ENCODE measurements at places on chromosomes 16 and 17. TPM values are rescaled to one million over a fixed set of nuclear protein-coding genes. Genes with fewer than 3 reads are reported as not detected.

- ATAC-seq: no peak
These were observed 756 bp downstream of the LUC7L3 start for GRCh38 chr17:50719924-50720794.

- ATAC-seq: no peak
These were observed 5.7 kb upstream of the CD300LG start for GRCh38 chr17:43841282-43841681.

DNA sequence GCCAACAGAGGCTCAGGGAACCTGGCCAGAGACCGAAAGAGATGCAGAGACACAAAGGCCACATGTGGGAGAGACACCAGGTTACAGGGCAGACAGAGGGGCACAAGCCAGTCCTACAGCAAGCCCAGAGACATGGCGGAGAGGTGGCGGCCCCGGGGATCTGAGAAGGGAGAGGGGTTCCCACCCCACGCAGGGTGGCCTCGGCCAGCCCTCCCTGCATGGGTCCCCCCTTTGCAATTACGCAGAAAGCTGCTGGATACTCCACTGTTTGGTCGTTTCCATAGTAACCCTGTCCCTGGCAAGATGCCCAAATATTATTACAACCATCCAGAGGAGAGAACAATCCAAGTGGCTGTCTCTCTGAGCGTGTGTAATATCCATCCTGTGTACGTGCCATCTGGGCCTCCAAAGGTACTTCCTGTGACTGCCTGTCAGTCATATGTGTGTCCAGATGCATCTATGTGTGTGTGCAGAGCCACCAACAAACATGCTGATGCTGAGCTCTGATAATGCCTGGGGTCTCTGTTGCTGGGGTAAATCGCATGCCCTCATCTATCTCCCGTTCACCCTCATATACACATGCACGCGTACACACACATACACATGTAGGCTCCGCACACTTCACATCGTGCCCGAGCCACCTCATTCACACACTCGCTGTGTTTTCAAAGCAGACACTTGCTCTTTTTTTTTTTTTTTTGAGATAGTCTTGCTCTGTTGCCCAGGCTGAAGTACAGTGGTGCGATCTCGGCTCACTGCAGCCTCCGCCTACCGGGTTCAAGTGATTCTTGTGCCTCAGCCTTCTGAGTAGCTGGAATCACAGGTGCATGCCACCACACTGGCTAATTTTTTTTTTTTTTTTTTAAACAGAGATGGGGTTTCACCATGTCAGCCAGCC lies 5.5 kb downstream of the PCGF2 start:
- peak; percentile 20 for ATAC-seq

DNA sequence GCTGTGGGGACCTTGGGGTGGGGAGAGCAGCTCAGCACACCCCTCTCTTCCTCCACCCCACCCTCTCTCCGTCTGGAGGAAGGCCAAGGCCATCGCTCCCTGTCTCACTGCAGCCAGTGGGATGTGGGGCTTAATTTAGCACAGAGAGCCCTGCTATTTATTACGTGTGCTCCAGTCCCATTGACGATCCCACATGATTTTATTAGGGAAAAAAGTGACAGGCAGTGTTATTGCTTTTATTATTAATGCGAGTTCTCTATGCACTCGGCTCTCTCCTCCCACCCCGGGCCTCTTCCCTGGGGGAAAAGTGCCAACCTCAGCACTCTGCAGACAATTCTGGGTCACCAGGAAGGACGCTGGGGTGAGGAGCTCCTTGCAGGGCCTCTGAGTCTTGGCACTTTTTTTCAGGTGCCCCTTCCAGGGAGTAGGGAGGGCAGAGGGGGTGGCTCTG lies 57.3 kb downstream of the MGAT5B start:
- no peak for ATAC-seq

GRCh38 chr16:31071861-31072260 lies 2.2 kb downstream of the ZNF668 start:
- ATAC-seq: peak; percentile 39

GRCh38 chr16:30839523-30840227 lies 52.7 kb upstream of the ZNF629 start:
- ATAC-seq: peak; percentile 88

DNA sequence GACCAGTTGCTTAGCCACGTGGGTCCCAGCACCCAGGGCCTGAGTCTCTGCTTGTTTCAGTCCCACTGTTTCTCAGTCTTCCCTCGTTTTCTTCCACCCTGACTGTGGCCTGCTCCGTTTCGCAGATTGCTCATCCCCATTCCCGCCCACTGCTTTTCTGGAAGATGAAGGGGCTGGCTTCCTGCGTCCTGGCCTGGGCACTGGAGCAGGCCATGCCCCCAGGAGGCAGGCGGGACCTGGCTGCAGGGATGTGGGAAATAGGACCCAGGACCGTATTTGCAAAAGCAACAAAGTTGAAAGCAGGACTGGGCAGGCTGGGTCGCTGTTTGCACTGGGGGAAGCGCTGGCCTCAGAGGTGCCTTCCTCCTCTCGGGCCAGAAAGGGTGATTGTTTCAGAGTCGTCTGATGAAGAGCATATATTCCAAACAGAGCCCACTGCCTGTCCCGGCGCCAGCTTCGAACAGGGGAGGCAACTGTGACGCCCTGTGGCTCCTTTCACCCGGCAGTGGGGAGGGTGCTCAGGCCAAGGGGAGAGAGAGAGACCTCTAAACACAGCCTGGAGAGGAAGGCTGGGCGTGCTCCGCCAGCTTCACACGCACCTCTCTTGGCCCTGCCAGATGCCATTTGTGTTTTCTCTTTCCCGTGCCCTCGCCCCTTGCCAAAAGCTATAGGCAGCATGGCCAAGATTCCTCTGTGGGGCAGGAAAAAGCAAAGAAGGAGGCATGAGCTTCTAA lies 108.6 kb downstream of the CMIP start:
- ATAC-seq: peak; percentile 10

DNA sequence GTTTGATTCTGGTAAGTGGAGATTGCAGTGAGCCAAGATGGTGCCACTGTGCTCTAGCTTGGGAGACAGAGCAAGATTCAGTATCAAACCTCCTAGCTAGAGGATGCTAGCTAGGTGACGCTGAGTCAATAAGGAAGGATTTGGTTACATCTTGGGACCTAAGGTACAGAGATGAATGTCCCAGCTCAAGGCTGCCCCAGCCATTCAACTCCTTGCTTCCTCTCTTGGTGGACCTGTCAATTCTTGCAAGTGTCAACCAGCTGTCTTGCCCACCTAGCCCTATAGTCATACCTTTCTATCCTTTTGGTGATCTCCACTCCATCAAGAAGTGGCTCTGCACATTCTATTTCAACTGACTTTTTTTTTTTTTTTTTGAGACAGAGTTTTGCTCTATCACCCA lies 1.4 kb upstream of the MILR1 start:
- ATAC-seq: no peak

- peak; percentile 37 for ATAC-seq
These were observed 22.3 kb downstream of the CD300LF start for GRCh38 chr17:74690409-74690825.

- ATAC-seq: no peak
These were observed 6.4 kb downstream of the ST6GALNAC2 start for GRCh38 chr17:76579281-76579680.

DNA sequence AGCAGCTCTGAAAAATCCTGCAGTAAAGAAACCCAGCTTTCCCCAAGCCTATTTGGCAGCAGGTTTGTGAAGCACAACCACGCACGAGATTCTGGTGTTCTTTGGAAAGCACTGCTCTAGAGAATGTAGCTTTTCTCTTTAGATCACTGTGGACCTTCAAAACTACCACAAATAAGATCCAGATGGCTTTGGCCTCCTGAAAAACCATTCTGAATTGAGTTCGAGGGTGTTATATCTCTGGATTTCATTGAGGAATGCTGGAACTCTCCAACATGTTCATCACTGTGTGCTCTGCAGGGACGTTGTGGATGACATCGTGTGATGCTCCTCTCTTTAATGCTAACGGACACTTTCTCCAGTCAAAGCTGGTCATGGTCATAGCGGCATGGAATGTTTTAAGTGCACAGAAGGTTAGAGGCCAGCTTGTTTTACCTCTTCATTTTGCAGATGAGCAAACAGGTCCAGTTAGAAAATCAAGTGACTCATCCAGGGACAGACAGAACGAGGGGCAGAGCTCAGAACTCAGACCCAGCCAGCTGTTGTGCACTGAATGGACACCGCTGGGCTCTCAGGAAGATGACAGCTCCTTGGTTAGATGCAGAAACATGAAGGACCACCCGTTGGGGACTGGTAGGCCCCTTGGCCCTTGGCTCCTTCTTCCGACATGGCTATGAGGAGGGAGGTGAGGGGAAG lies 37.2 kb downstream of the CCDC42 start:
- no peak for ATAC-seq

DNA sequence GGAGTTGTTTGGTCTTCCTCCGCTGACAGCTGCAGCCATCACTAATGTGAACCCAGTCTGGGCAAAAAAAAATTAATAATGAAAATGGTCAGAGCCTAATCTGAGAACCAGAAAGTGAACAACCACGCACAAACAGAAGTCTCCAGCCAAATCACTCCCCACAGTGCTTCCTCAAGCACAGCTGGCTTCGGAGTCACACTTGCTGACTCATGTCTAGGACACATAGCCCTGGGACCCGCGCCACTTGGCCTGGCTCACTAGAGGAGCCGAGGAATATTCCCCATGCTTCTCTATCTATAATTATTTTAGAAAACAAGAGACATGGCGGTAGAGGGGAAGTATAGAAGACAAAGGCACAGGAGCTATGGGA lies 109.1 kb downstream of the ZFHX3 start:
- peak; percentile 76 for ATAC-seq

GRCh38 chr16:88327561-88328312 lies 55.0 kb upstream of the ZNF469 start:
- no peak for ATAC-seq

- no peak for ATAC-seq
These were observed 171.1 kb upstream of the IRX6 start for GRCh38 chr16:55152875-55153390.

- ATAC-seq: peak; percentile 61
These were observed 849 bp downstream of the CAPN15 start for GRCh38 chr16:528111-529011.

DNA sequence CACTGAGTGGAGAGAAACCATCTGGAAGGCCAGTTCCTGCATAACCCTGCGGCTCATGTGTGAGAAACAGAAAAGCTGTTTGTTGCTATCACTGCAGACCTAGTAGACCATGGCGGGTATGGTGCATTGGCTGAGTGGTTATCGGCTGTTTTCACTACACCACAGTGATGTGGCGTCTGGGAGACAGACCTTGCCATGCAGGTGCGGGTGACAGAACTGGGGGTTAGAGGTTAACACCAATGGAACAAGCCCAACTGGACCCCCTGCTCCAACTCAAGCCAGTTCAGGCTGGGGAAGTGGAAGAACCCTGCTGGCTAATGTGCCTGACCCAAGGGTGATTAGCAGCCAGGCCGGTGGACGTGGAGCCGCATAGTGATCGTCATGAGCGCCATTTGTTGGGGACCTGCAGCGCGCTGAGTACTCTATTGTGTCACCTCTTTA lies 91.9 kb downstream of the IRF8 start:
- peak; percentile 13 for ATAC-seq

GRCh38 chr17:42275527-42276358 lies 448 bp downstream of the STAT5B start:
- ATAC-seq: peak; percentile 45

- peak; percentile 18 for ATAC-seq
These were observed 66.2 kb upstream of the CREBBP start for GRCh38 chr16:3946604-3947180.

- ATAC-seq: no peak
These were observed 5.5 kb downstream of the MYO19 start for GRCh38 chr17:36529121-36529520.

DNA sequence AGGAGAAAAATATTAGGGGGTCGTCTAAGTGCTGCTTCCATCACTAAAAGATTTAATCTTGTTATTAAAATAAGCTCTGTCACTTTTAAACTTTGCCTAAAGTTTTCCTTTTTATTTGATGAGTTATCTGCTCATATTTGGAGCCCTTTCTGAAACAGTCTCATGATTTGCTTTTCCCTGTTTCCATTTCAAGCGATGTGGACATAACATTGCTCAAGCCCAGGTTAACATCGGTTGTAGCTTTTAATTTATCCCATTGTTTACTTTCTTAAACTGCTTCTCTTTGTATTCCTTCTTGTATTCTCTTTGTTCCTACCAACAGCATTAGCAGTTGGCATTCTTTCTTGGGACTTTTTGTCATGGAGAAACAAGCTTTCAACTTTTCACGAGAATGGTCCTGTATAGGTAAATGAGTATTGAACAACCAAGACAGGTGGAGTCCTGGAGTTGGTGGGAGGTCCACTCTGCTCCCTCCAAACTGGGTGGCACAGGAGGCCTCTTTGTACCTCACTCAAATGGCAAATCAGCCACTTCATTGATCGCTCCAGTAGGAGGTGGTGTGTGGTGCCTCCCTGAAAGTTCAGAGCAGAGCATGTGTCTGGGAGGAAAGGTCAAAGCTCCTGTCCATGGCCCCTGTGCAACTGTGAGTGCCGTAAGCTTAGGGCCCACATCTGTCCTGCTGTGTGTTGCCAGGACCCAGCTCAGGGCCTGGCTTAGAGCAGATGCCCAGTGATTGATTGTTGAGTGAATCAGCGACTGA lies 107.0 kb downstream of the CYLD start:
- ATAC-seq: no peak

DNA sequence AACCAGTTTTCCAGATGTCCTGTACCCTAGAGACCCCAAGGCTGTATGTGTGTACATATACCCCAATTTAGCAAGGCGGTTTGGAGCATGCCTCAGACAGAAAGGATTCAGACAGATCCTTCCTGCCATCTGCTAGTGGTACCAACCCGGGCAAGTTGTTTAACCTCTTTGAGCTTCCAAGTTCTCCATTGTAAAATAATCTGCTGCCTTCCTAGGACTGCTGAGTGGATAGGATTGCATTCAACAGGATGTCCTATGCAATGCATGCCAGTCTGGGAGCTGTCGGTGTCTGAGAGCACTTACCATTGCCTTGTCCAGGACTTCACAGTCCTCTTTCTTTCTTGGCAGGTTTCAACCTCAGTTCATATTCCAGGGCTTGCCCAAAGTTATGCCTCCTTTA lies 1.9 kb downstream of the CDH13 start:
- no peak for ATAC-seq

DNA sequence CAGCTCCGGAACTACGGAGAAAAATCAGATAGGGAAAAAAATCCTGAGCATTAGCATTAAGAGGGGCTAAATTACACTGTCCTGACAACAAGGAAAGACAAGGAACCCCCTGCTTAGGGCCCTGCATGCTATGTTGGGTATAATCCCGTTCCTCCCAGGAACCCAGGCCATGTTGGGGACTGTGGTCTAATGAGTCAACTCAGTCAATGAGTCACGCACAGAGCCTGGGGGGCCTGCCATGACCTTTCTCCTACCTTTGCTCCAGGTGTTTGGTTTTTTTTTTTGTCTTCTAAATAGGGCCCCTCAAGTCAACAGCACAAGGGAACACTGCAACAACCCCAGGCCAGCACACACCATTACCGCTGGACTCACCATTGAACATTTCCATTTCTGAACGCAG lies 8.9 kb upstream of the ZNF200 start:
- ATAC-seq: no peak

GRCh38 chr17:65013613-65014391 lies 42.7 kb downstream of the GNA13 start:
- ATAC-seq: peak; percentile 65

The RTN4RL1 gene
- total RNA-seq: 1.2 TPM

The OR4D1 gene
- not detected for total RNA-seq

The TMEM101 gene
- total RNA-seq: 23.2 TPM

The PIGS gene
- total RNA-seq: 37.3 TPM

The STH gene
- not detected for total RNA-seq

The TPSG1 gene
- 0.24 TPM for total RNA-seq

The ZNF286A gene
- total RNA-seq: 10.6 TPM

The NPIPA3 gene
- 1.8 TPM for total RNA-seq

The TMEM235 gene
- total RNA-seq: not detected

The EVPL gene
- 175 TPM for total RNA-seq

Measured in esophagus mucosa (tissue), 1 donor.